Neural crest cell (in vitro differentiated cells): ENCODE measurements at places on chromosomes 7 and 10.

- no peaks in the 10 kb centered on the region for H3K4me1 ChIP-seq
- H3K27ac ChIP-seq, result no peak overlapping the region
- no peak for DNase-seq
- no peaks in the 10 kb centered on the region for H3K36me3 ChIP-seq
- H3K27me3 ChIP-seq, result peaks cover 6% of the 10 kb centered on the region
These were observed 268.1 kb downstream of the HPSE2 start for GRCh38 chr10:98967601-98968000.

DNA sequence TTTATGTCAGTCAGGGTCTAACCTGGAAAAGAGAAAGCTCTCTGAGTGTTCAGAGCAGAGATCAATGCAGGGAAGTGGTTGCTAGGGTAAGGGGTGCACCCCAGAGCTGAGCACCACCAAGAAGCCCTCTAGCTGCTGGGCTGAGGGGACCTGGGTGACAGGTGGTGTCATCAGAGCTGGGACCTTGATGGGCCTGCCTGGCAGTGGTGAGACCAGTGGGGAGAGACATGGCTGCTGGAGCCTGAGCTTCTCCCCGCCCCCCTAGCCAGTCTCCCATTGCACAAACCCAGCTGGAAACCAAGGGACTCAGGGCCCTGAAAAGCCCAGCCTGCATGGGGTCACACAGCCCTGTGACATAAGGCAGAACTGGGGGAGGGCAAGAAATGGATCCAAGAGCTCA lies 49.1 kb upstream of the OSBPL3 start:
- no peak overlapping the region for H3K27ac ChIP-seq
- peaks cover 12% of the 10 kb centered on the region for H3K4me1 ChIP-seq

GRCh38 chr7:14685167-14685566 lies 217.4 kb downstream of the DGKB start:
- H3K36me3 ChIP-seq, result no peaks in the 10 kb centered on the region
- DNase-seq, result no peak
- H3K4me1 ChIP-seq, result no peaks in the 10 kb centered on the region
- H3K27ac ChIP-seq, result no peak overlapping the region

DNA sequence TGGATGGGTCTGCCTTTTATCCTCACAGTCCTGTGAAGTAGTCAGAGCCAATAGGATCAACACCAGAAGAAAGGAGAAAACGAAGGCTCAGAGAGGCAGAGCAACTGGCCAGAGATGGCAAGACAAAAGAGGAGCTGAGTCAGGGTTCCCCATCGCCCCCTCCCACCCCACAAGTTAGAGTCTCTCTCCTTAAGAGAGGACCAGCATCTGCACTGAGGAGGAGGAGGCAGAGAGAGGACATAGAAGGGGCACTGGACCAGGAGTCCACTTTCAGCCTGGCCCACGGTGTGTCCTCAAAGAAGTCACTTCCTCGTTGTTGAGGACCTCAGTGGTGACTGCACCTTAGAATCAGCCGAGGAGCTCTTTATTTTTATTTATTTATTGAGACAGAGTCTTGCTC lies 11.6 kb downstream of the SPOCK2 start:
- no peaks in the 10 kb centered on the region for H3K36me3 ChIP-seq
- H3K4me1 ChIP-seq, result peaks cover 16% of the 10 kb centered on the region
- H3K4me3 ChIP-seq, result no peak overlapping the region
- no peak overlapping the region for H3K27ac ChIP-seq
- no peaks in the 10 kb centered on the region for H3K27me3 ChIP-seq

DNA sequence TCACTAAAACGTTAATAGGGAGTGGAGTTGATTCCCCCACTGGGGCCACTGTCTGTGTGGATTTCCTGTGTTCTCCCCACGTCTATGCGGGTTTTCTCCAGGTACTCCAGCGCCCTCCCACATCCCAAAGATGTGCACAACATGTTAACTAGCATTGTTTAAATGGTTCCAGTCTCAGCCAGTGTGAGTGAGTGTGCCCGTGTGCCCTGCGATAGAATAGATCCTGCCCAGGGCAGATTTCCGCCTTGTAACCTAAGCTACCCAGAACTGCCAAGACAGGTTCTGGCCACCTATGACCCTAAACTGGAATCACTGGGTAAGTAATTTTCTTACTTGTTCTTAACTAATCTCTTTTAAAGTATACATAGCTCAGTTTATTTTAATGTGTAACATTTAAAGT lies 58.5 kb downstream of the CCDC6 start:
- peaks cover 18% of the 10 kb centered on the region for H3K36me3 ChIP-seq
- DNase-seq, result no peak
- H3K27ac ChIP-seq, result no peak overlapping the region
- peaks cover 18% of the 10 kb centered on the region for H3K4me1 ChIP-seq

DNA sequence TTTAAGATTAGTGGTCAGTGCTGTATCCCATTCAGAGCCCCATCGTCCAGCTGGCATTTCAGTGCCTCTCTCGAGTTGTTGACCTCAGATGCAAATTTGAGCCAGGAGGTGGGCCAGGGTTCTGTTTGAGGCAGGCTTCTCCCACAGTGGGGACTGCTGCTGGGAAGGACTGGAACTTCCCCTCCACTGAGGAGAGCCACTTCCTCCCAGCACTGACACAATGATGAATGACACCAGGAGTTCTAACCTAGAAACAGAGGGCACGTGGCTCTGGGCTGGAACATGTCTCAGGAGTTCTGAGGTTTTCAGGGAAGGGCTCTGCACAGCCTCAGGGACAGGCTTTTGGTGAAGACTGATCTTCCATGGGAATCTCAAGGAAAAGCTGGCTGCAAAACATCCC lies 18.3 kb upstream of the BTBD16 start:
- H3K27ac ChIP-seq, result no peak overlapping the region
- H3K36me3 ChIP-seq, result peaks cover 2% of the 10 kb centered on the region
- H3K4me3 ChIP-seq, result no peak overlapping the region
- no peaks in the 10 kb centered on the region for H3K27me3 ChIP-seq
- no peaks in the 10 kb centered on the region for H3K4me1 ChIP-seq
- no peak for DNase-seq

DNA sequence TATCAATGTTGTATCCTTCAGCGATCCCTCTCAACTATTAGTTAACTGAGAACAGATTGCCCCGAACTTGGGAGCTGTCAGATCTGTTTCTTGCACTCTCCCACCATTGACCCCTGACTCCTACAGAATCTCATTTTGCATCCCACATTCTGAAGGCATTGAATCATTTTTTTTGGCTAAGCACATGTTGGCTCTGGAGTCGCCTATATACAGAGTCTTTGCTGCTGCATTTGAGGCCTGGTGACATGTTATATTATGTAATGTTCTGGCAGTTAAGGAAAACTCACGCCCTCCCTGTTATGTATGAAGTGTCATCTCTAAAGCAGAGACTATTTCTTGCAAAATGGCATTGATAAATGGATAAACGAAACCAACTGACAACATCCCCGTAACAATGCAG lies 159.2 kb upstream of the ITGB1 start:
- no peak overlapping the region for H3K27ac ChIP-seq
- no peaks in the 10 kb centered on the region for H3K36me3 ChIP-seq
- DNase-seq, result no peak
- H3K4me1 ChIP-seq, result peaks cover 36% of the 10 kb centered on the region

- H3K4me3 ChIP-seq, result no peak overlapping the region
- no peak overlapping the region for H3K27ac ChIP-seq
- peaks cover 51% of the 10 kb centered on the region for H3K36me3 ChIP-seq
- no peak for DNase-seq
- H3K4me1 ChIP-seq, result no peaks in the 10 kb centered on the region
- no peaks in the 10 kb centered on the region for H3K27me3 ChIP-seq
These were observed 315.3 kb upstream of the KAT6B start for GRCh38 chr10:74511051-74511450.

DNA sequence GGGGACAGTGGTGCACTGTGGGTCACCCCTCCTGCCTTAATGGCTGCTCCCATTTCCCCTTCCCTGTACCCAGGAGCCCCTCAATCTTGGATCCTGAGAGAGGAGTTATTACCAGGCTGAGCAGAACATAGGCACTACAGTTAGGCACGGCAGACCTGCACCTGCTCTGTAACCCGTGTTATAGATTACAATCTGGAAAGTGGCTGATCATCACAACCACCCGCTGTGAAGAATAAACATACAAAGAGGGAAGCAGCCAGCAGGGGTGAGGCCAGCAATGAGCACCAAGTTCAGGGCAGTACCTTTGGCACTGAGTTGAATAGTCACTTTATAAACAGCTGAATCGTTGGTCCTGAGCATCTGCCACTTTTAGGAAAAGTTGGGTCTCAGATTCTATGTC lies 1.7 kb downstream of the CDHR1 start:
- peaks cover 19% of the 10 kb centered on the region for H3K27me3 ChIP-seq
- H3K4me1 ChIP-seq, result no peaks in the 10 kb centered on the region
- H3K36me3 ChIP-seq, result no peaks in the 10 kb centered on the region
- no peak overlapping the region for H3K27ac ChIP-seq
- no peak for DNase-seq
- no peak overlapping the region for H3K4me3 ChIP-seq
